Left lung (tissue), 14 donors: ENCODE measurements at places on chromosomes 16 and 17.

- DNase-seq: no peak
Measured at GRCh38 chr17:45871718-45872117, 22.6 kb upstream of the MAPT start.

GRCh38 chr16:68907297-68907696 is 64.0 kb downstream of the TANGO6 start:
- DNase-seq: no peak

DNA sequence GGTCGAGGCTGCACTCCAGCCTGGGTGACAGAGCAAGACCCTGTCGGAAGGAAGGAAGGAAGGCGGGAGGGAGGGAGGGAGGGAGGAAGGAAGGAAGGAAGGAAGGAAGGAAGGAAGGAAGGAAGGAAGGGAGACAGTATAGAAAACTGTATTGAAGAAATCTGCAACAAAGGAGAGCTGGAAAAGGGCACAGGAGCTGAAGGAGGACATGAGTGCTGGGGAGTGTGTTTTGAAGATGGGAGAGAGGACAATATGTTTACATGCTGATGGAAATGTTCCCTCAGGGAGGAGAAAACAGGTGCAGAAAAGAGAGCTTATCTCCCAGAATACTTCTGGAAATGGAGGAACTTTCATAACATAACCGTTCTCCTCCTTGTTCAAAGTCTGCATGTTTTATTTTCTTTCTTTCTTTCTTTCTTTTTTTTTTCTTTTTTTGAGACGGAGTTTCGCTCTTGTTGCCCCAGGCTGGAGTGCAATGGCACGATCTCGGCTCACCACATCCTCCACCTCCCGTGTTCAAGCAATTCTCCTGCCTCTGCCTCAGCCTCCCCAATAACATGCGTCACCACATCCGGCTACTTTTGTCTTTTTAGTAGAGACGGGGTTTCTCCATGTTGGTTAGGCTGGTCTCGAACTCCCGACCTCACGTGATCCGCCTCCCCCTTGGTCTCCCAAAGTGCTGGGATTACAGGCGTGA is 2.7 kb upstream of the HAP1 start:
- no peak for DNase-seq

DNA sequence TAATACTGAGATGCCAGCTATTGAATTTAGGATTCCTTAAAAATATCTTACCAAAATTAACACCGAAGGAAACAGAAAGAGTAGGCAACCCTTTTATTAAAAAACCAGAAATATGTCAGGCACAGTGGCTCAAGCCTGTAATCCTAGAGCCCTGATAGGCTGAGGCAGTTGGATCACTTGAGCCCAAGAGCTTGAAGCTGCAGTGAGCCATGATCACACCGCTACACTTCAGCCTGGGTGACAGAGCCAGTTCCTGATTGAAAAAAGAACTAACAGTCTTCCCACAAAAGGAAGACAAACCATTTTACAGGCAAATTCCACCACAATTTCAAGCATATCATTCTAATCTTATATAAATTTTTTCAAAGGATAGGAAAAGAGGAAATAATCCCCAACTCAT is 15.6 kb downstream of the SLFN12 start:
- no peak for DNase-seq

DNA sequence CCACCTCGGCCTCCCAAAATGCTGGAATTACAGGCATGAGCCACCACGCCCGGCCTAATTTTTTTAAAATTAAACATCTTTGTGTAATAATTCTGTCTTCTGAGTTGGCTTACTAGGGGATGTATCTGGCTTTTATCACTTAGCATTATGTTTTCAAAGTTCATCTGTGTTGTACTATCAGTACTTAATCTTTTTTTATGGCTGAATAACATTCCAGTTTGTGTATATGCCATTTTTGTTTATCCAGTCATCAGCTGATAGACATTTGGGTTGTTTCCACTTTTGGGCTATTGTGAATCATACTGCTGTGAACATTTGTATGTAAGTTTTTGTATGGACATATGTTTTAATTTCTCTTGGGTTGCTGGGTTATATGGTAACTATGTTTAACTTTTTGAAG is 69.0 kb downstream of the CHD9 start:
- DNase-seq: no peak

DNA sequence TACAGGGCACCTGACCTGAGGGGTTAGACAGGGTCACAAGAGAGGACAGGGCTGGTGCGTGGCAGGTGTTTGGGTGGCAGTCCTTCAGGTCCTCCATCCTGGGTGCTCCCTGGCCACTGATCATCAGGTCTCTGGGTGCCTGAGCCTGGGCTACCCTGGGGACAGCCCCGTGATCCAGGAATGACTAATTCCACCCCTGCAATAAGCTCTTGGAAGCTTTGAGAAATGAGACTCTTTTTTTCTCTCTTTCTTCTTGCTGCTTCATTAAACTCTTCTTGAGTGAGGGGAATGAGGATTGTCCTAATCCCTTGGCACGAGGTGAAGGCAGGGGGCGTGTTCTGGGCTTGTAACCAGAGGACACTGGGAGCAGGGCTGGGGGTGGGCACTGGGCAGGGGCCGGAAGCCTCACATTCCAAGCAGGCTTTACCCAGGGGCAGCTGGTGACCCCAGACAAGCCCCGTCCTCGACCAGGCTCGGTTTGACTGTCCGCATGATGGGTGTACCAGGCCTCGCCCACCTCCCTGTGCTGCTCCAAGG is 21.4 kb upstream of the SPNS2 start:
- DNase-seq: no peak

GRCh38 chr16:27723711-27724481 is 174.0 kb downstream of the KATNIP start:
- DNase-seq: no peak

DNA sequence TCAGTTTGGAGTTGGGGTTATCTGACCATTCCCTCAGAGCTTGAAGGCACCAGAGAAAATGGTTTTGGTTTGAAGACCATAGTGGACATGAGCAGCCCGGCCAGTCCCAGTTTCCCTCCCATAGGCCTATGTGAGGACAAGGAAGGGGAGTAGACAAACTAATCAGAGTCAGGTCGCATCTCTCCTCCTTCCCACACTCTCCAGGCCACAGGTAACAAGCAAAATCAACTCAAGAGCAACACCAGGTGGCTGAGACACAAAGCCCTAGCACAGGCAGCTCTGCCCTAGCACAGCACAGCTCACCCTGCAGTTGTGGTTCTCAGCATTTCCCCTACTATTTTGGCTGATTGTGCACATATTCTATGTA is 7.2 kb downstream of the SUPT4H1 start:
- no peak for DNase-seq

GRCh38 chr17:49618028-49618611 is 42.4 kb downstream of the NXPH3 start:
- DNase-seq: no peak

DNA sequence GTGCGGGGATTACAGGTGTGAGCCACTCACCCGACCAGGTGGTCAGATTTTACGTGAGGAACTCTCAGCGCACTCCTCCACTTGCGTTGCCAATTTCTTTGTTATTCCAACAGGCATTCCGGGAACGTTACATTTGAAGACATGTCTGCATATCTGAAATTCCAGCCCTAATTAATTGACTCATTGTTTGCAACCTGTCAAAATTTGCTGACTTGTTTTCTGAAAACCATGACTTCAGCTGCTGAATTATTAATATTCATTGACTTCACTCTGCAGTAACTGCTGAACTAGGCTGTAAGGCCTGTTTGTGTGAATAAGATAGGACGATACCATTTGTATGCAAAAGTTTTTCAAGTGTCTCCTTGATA is 16.6 kb downstream of the G6PC1 start:
- DNase-seq: no peak

- DNase-seq: no peak
Measured at GRCh38 chr17:31469959-31470358, 78.5 kb downstream of the RAB11FIP4 start.

DNA sequence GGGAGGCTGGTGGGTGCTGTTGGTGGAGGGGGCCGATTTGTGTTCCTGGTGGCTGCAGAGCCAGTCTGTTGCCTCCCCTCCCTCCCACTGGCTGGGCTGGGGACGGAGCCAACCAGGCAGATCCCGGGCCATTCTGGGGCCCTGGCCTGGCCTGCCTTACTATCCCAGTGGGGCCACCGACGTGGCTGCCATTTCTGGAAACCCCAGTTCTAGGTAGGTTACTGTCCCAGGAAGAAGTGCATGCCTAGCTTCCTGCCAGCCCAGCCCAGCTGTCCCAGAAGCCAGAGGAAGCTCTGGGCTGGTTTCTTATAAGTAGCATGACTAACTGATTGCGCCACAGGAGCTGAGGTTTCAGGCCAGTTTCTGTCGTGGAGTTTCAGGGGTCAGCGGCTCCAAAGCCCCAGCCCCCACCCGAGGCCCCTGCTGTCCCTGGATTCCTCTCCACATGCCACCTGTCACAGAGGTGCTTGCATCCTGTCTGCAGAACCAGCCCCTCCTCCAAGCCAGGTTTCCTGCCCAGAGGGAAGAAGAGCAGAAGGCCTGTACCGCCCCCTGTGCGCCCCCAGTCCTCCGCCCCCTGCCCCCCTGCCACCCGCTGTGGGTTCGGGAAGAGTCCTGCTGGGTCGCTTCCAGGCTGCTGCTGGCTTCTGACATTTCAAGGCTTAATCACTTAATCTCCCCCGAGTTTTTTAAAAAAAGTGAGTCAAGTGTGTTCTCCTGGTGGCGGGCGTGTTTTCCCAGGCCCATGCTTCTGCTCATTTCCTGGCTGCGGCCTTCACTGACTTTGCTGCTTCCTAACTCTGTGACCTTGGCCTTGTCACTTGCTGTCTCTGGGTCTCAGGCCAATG is 13.2 kb downstream of the IL4R start:
- peak; percentile 54 for DNase-seq

GRCh38 chr16:8167436-8167835 is 422.9 kb downstream of the TMEM114 start:
- no peak for DNase-seq

GRCh38 chr17:18039535-18040260 is 490 bp downstream of the GID4 start:
- no peak for DNase-seq

DNA sequence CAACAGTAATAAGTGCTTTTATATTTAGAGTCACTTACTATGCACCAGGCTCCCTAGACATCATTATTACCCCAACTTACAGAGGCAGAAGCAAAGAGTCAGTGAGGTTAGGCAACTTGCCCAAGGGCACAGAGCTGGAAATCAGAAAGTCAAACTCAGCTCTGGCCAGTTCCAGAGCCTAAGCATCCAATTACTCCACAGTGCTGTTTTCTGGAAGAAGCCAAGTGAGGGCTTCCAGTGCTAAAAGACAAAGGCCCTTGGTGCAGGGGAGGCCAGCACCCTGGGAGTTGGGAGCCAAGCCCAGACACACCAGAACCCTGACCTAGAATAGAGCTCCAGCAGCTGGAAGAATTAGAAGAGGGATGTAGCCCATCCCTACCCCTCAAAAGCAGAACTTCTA is 40.2 kb downstream of the C17orf67 start:
- DNase-seq: no peak
